ENCODE measurements at places on chromosomes 2 and 18.

- DNase-seq = no peak
Measured at GRCh38 chr2:171718720-171719119, 31.5 kb downstream of the DYNC1I2 start.

DNA sequence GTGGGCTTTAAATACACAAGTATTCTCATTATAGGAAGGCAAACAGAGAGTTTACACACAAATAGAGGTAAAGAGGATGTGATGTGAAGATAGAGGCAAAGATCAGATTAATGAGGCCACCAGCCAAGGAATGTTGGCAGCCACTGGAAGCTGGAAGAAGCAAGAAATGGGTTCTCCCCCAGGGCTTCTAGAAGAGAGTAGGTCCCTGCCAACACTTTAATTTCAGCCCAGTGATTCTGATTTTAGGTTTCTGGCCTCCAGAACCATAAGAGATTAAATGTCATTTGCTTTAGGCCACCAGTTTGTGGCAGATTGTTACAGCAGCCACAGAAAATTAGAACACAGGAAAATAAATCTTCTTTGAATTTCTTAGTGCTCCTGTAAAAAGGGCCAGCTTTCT lies 916.7 kb downstream of the CPS1 start:
- no peak for DNase-seq

DNA sequence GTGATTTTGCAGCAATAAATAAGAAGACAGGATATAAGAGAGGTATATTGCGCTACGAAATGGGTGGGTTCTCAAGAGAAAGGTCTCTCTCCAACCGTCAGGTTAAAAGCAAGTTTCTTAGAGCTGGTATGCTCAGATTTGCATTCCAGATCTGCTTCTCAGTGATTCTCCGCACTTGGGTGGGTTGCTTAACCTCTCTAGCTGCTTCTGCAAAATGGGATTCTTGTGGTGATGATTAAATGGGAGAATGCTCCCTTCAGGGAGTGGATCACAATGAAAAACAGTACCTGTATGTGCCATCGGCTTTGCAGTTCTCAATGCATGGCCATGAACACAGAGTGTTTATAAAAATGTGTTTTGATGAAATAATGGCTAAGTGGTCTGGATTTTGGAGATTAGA lies 477.7 kb downstream of the TNS1 start:
- DNase-seq = no peak

GRCh38 chr18:8952769-8953760 lies 149.4 kb upstream of the NDUFV2 start:
- peak; percentile 96 for DNase-seq

- no peak for DNase-seq
Measured at GRCh38 chr18:2687390-2688001, 32.0 kb downstream of the SMCHD1 start.

GRCh38 chr2:111028720-111029119 lies 92.0 kb upstream of the BCL2L11 start:
- DNase-seq = no peak

- DNase-seq = no peak
Measured at GRCh38 chr2:16103614-16104314, 163.4 kb downstream of the MYCN start.

DNA sequence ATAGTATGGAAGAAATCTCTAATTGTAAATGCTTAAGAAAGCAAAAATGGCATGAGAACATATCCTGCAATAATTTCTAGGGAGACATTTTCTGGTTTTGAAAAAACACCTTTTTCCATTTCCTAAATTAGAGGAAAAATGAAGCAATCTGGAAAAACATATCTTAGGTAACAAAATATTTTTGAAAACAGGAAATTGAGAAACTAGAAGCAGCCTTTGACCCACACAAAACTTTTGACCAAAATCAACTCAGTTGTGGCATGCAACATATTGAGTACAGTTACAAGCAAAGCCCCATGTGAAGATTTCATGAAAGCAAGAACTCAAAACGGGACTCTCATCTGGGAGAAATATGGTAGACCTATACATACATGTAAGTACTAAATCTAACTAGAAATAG lies 28.6 kb upstream of the CHAC2 start:
- peak; percentile 55 for DNase-seq

GRCh38 chr2:197140045-197140444 lies 170.5 kb downstream of the ANKRD44 start:
- DNase-seq = no peak

- DNase-seq = no peak
Measured at GRCh38 chr18:28766027-28766426, 589.1 kb upstream of the CDH2 start.

DNA sequence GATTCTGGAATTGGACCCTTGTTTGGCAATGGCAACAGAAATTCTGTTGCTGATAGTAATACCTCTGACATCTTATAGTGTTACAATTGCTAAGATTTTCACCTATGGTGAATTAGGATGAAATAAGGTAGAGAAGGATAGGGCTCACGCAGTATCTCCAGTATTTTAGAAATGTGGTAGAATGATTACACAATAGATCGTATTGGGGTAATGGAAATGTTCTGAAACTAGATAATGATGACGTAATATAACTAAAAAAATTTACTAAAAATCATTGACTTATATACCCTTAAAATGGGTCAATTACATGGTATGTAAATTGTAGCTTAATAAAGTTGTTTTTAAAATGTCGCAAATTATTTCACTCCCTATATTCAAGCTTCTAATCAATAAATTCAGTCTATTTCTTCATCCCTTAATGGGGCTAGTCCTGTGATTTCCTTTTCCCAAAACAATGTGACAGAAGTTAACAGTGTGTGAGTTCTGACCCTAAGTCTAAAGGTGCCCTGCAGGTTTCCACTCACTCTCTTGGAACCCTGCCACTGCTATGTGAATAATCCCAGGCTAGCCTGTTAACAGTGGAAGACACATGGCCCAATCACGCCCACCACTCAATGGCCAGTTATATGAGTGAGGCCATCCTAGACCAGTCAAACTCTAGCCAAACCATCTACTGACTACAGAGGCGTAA lies 31.2 kb downstream of the USP37 start:
- DNase-seq = no peak

- no peak for DNase-seq
Measured at GRCh38 chr2:115483666-115484065, 1041.2 kb downstream of the DPP10 start.

- peak; percentile 95 for DNase-seq
Measured at GRCh38 chr18:48742706-48743475, 204.1 kb downstream of the CTIF start.

DNA sequence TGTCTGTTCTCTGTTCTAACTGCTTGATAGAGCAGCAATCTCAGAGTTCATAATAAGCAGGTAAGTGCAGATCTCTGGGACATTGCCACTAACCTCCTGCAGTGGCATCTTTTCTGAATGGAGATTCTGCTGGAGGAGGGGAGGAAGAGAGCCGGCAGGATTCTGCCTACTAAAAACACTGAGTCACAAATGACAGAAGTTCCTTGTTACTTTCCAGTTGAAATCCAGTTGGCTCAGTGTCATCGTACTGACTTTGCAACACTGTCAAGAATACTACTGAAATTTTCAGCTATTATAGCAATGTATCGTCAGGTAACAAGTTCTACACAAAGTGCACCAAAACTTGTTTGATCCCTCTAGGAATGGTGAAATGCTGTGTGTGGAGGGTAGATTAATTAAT lies 79.6 kb upstream of the ST6GAL2 start:
- peak; percentile 14 for DNase-seq

- DNase-seq = no peak
Measured at GRCh38 chr2:38141501-38141900, 65.5 kb upstream of the CYP1B1 start.

GRCh38 chr18:42351455-42351854 lies 396.4 kb downstream of the PIK3C3 start:
- DNase-seq = no peak

GRCh38 chr2:9570182-9571060 lies 14.8 kb upstream of the ADAM17 start:
- no peak for DNase-seq

DNA sequence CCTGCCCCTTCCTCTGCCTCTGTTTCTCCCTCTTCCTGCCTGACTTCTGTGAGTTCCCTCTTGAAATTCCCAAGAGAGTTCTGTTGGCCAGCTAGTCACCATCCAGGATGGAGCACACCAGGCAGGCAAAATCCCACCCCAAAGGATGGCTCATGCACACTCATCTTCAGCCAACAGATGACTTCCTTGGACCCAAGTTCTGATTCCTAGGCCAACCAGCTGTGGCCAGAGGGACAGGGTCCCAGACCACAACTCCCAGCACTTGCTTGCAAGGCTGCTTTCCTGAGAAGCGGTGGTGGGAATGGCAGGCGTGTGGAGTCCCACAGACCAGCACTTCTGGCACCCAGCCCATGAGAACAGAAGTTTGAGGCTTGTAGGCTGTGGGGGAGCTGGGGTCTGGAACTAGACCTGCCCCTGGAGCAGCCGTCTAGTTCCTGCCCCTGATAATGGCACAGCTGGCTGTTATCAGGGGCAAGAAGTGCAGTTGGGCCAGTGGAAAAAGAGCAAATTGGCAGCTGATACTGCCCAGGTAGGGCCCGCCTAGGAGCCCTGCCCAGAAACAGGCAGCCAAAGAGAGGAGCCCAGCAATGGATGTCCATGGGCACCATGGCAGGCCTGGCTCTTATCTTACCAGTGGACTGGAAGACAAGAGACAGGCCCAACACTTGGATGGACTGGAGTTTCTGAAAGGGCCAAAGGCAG lies 56.7 kb downstream of the CYP26B1 start:
- DNase-seq = no peak

DNA sequence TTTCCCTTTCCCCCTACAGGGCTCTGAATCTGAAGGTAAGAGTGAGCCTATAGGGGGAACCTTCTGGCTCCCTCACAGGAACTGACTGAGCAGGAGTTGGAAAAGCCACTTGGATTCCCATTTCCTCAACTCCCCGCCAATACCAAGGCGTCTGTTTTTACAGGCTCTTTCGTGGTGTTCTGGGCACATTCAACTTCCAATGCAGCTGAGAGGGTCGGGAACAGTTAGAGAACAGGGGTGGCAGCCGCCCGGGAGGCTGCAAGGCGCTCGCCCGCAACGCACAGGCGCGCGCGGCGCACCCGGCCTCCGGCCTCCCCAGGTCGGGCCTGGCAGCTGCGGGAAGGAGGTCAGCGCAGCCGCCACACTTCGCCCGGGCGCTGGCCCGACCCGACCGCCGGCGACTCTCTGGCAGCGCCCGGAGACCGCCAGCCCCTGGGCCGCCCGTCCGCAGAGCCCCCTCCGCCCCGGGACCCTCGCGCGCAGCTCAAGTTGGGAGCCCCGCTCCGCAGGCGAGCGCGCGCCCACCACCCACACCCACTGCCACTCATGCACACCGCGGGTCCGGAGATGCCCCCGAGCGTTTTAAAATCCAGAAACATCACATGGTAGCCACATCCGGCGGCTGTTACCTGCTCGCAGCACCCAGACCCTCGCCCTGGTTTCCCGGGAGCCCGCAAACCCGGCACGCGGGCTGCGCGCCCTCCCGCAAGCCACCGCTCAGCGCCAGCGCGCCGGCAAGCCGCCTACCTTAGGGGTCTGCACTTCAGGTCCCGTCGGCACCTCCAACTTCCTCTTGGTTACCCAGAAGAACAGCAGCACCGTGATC lies 816 bp downstream of the GALNT14 start:
- no peak for DNase-seq

DNA sequence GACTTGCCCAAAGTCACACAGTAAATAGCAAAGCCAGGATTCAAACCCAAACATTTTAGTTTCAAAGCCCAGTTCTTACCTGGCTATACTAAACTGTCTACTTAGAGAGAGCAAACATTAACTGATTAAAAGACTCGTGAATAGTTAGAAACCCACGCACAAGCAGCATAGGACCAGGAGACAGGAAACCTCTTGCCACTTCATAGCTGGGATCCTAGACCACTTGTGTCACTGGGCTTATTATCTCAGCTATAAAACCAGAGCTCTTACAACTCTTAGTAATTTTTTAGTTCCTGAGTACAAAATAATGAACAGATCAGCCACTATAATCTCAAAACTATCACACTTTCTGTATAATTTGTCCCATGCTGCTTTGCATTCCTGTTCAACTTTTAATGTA lies 2.4 kb upstream of the AAK1 start:
- DNase-seq = no peak

DNA sequence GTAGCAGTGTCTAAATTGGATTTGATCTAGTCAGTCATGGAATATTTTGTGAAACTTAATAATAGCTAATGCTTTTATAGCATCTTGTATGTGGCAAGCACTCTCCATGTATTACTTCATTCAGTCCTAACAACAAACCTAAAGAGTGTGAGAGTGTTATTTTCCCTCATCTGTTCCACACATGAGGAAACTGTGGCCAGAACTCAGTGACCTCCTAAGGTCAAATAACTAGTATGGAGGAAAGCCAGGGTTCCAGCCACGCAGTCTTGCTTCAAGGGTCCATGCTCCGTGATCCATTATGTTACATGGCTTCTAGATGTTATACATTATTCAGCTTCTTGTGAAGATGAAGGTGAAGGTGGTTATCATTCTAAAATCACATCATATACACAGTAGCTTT lies 45.5 kb downstream of the TWSG1 start:
- DNase-seq = peak; percentile 74

DNA sequence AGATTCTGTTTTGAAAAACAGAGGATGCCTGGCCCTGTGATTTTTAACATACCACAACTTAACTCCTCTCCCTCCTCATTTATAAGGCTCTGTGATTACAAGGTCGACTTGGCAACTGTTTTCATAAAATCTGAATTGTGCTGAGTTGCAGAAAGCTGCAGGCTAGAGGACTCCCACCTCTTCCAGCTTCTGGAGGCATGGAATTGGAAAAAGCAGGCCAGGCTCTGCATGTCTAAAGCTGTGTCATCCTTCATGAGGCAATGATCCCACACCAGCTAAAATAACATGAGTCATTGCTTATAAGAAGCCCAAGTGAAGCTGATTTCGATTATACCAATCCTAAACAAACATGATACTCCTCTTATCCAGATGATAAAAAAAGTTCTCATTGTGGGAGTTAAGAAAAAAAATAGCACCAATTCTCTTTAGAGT lies 11.7 kb downstream of the ARHGAP28 start:
- DNase-seq = peak; percentile 98
